ENCODE measurements at places on chromosomes 3 and 15. TPM values are rescaled to one million over a fixed set of nuclear protein-coding genes. Genes with fewer than 3 reads are reported as not detected.

- H3K4me3 ChIP-seq, result no peak overlapping the region
- H3K36me3 ChIP-seq, result no peaks in the 10 kb centered on the region
- no peaks in the 10 kb centered on the region for H3K27me3 ChIP-seq
- no peaks in the 10 kb centered on the region for H3K4me1 ChIP-seq
- H3K27ac ChIP-seq, result no peak overlapping the region
- DNase-seq, result no peak
Measured at GRCh38 chr3:197234947-197235914, 63.2 kb downstream of the DLG1 start.

Gene SLC6A20
- not detected for total RNA-seq

Gene RNU5B-1
- not detected for total RNA-seq

Gene WDR72
- total RNA-seq, result not detected

DNA sequence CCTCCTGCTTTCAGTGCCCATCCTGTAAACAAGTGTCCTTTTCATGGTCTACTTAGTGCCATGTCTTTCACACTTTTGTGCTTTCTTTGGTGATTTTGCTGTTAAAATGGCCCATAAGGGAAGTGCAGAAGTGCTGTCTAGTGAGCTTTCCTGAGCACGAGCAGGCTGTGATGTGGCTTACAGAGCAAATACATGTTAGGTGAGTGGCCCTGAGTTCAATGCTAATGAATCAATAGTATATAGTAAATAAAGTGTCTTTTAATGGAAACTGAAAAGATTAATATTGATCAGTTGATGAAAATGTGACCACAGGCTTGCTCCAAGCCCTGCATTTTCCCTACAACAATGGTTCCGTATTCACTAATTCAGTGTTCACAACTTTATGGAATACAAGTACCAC is 5.7 kb downstream of the SH3BP5 start:
- no peak overlapping the region for H3K27ac ChIP-seq
- peaks cover 2% of the 10 kb centered on the region for H3K36me3 ChIP-seq
- H3K4me1 ChIP-seq, result peaks cover 52% of the 10 kb centered on the region
- no peak for DNase-seq
- H3K27me3 ChIP-seq, result no peaks in the 10 kb centered on the region

- H3K4me1 ChIP-seq, result no peaks in the 10 kb centered on the region
- H3K27ac ChIP-seq, result no peak overlapping the region
- no peaks in the 10 kb centered on the region for H3K36me3 ChIP-seq
- H3K27me3 ChIP-seq, result no peaks in the 10 kb centered on the region
Measured at GRCh38 chr3:59180006-59180405, 130.2 kb upstream of the CFAP20DC start.

Gene PRRT3
- 1.5 TPM for total RNA-seq

DNA sequence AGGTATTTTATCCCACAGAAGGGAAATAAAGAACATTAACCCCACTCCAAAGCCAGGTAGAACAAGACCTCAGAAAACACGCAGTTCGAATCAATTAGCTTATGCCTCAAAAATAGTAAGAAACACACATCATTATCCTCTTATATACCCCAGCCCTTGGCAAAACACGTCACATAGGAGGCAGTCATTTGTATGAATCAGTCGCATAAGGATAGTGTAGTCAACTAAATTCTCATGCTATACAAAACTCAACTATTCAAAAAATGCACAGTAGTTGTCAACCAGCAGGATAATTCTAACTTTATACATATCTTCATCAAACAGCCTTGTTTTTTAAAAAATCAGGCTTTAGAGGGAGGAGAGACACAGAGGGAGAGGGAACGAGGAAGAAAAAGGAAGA is 298.4 kb downstream of the FOXP1 start:
- no peak overlapping the region for H3K27ac ChIP-seq
- DNase-seq, result no peak
- no peaks in the 10 kb centered on the region for H3K27me3 ChIP-seq
- no peak overlapping the region for H3K4me3 ChIP-seq

Gene SPCS1
- 100 TPM for total RNA-seq

DNA sequence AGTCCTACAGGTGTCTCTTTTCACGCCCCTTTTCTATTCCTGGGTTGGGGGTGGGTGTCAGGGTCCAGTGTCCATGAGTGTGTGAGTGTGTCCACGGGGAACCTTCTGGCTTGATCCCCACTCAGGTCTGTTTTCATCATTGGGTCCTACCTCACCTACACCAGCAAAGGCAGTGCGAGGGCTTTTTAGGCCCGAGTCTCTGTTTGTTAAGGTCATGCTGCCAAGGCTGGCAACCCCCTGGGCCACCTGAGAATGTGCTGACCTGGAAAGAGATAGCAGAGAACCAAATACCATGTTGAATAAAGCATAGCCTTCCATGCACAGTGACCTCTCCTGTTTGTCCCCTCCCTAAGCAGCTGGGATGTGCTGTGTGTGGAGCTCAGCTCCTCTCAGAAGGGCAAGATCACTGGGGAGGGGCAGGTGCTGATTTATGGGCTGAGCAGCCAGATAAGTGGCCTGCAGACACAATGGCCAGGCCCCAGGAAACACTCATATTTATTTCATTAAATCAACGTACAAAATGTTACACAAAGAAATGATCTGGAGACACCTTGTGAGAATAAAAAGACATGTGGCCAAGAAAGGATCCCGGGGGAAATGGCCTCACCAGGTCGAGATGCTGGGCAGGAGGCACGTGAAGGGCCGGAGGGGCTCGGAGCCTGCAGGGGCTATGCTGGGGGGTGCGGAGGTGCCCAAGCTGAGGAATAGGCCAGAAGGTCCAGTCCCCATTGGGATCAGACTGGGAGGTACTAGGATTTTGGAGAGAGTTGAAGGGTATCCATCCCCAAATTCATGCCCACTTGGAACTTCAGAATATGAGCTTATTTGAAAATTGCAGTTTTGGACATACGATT is 36.1 kb downstream of the RAB6B start:
- H3K36me3 ChIP-seq, result no peaks in the 10 kb centered on the region
- H3K27me3 ChIP-seq, result no peaks in the 10 kb centered on the region
- H3K4me1 ChIP-seq, result no peaks in the 10 kb centered on the region

Measured in endothelial cell of umbilical vein (primary cell).